ENCODE measurements at places on chromosomes 6 and 20. TPM values are rescaled to one million over a fixed set of nuclear protein-coding genes. Genes with fewer than 3 reads are reported as not detected.
A peak's percentile ranks its signal among the peaks of the same experiment; 100 is the strongest.

- H3K27ac ChIP-seq = no peak overlapping the region
- no peaks in the 10 kb centered on the region for H3K27me3 ChIP-seq
- H3K36me3 ChIP-seq = peaks cover 32% of the 10 kb centered on the region
- no peaks in the 10 kb centered on the region for H3K4me1 ChIP-seq
- H3K4me3 ChIP-seq = no peak overlapping the region
- DNase-seq = no peak
These were observed 11.2 kb downstream of the ZNF337 start for GRCh38 chr20:25685276-25686080.

- H3K4me1 ChIP-seq = peaks cover 26% of the 10 kb centered on the region
- peak overlapping the region; percentile 61 for H3K4me3 ChIP-seq
- DNase-seq = no peak
- H3K36me3 ChIP-seq = no peaks in the 10 kb centered on the region
- H3K27me3 ChIP-seq = no peaks in the 10 kb centered on the region
These were observed 74.0 kb downstream of the ZDHHC14 start for GRCh38 chr6:157454762-157455714.

DNA sequence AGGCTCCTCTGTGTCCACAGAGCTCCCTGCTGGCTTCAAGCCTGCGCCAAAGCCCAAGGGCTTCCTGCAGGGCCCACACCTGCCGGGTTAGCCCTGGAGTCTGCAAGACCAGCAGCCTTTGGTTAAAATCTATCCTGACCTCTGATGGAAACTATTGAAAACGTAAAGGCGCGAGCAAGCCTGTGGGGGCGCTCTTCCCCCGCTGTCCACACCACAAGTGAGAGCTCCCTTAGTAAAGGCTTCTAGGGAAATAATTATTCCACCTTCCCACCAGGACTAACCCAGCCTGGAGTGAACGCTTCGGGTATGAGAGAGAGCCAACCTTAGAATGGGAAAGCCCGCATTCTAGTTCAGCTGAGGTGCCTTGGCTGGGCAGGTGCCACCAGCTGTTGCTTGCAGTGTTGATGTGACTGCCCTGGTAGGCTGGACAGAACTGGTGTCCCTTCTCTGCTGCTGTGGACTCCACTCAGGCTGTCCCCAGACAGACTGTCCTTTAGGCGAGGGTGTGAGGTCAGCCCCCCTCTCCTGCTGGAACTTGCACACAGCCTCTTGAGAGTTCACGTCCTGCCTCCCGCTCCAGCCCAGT, 68.7 kb downstream of the SYTL3 start:
- no peak overlapping the region for H3K4me3 ChIP-seq
- no peak overlapping the region for H3K27ac ChIP-seq
- H3K4me1 ChIP-seq = peaks cover 9% of the 10 kb centered on the region
- H3K36me3 ChIP-seq = no peaks in the 10 kb centered on the region
- DNase-seq = no peak

DNA sequence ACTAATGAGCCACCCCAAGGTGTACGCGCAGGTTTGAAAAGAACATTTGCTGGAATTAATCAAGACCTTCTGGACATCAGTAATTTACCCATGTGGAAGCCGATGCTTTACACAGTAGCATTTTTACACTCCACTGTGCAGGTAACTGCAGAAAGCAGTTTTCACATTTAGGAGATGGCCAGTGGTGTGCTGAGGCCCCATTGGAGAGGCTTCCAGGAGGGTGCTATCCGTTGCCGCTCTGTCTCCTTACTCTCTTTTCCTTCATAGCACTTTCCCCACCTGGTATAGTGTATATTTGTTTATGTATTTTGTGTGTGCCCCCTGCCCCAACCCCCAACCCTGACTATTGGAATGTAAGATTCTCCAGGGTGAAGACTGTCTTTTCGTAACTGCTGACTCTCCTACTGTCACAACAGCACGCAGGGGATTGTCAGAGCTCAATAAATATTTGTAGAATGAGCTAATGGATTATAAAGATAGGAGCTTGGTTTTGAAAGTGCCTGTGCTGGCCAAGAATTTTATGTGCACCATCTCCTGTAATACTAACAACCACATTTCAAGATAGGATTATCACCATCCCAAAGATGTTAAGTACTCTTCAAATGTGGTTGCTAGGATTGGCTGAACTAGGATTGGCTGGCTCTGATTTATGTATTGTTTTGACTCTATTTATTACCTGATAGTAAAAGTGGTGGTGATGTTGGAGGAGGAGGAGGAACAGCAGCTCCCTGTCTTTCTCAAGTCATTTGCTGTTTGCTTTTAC, 74.0 kb upstream of the GLP1R start:
- H3K36me3 ChIP-seq = no peaks in the 10 kb centered on the region
- H3K27me3 ChIP-seq = peaks cover 79% of the 10 kb centered on the region
- no peak overlapping the region for H3K27ac ChIP-seq

The HLA-C gene
- 450 TPM for total RNA-seq

DNA sequence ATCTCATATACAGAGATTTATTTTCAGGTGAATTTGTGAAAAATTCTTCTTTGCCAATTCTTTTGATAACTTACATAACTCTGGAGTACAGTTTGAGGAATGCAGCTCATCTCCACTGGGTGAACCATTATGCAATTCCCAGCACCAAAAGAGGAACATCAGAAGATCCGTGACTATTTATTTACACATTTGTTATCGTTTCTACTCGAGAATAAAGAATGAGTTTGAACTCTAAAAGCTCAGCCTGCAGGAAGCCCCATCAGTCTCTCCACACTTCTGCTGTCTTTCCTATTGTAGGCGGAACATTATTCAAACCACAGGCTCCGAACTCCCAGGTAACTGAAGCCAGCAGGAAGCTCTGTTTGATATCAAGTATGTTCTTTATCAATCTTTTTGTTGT, 95.9 kb upstream of the IFNGR1 start:
- H3K4me1 ChIP-seq = peaks cover 12% of the 10 kb centered on the region
- no peak overlapping the region for H3K4me3 ChIP-seq
- H3K27me3 ChIP-seq = peaks cover 41% of the 10 kb centered on the region
- no peak overlapping the region for H3K27ac ChIP-seq
- H3K36me3 ChIP-seq = no peaks in the 10 kb centered on the region

The UFL1 gene
- total RNA-seq = 22.7 TPM

DNA sequence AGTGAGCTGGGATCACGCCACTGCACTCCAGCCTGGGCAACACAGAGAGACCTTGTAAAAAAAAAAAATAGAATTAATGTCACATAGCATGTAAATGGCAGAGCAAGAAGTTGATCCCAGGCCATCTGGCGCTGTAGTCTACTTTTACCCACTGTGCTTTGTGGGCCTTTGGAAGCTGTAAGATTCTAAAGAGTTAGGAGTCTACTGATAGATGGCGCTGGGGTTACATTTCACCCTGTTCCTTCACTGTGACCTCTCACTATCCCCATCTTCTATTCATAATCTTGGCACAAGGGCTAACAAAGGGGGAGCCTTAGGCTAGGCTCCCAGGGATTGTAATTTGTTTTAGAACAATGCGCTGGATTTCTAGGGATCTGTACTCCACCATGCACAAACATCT, 24.4 kb downstream of the SIRPD start:
- peaks cover 26% of the 10 kb centered on the region for H3K27me3 ChIP-seq
- H3K4me3 ChIP-seq = no peak overlapping the region
- no peaks in the 10 kb centered on the region for H3K4me1 ChIP-seq
- no peak overlapping the region for H3K27ac ChIP-seq
- no peak for DNase-seq

The ATP6V1G2 gene
- 8.8 TPM for total RNA-seq

The MACROD2 gene
- 2.5 TPM for total RNA-seq

DNA sequence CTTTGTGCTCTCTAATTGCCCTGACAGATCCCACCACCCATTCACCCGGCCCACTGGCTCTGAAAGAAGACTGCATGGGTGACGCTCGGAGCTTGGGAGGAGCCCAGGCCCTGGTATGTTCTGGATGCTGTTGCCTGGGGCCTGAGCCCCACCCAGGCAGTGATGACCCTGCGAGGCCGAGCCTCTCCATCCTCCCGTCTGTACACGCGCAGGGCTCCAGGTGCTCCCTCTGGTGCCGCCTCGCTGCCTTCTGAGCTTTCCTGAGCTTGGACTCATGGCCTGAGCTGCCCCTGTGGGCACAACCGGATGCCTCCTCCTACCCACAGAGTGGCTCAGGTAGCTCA, 61.2 kb downstream of the STK35 start:
- H3K27ac ChIP-seq = no peak overlapping the region
- H3K27me3 ChIP-seq = peaks cover 7% of the 10 kb centered on the region
- no peak for DNase-seq
- no peak overlapping the region for H3K4me3 ChIP-seq

The NKAIN2 gene
- total RNA-seq = 17.8 TPM

The CNKSR3 gene
- total RNA-seq = 15.3 TPM

All from osteocyte (in vitro differentiated cells).